ENCODE measurements at places on chromosomes 12 and 14.

GRCh38 chr12:12508612-12509011, 54.1 kb downstream of the DUSP16 start:
- no peak for DNase-seq

- DNase-seq: no peak
Observed at GRCh38 chr12:103442822-103443221, 52.9 kb downstream of the C12orf42 start.

DNA sequence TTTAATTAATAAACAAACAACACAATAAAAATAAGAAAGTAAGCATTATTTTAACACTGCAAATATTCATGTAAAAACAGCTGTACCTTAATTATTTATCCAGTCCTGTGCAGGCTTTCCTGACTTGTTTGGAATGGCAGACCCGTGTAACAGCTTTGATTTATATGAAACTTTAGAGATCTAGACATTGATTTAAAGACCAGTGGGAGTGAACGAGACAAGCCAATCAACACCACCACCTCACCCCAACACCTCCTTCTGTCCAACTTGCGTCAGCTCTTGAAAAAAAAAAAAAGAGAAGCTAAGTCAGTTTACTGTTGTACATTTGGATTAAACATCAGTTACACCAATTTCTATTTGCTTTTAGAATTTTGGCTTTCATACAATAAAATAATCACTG, 22.3 kb downstream of the SLC38A4 start:
- DNase-seq: no peak

DNA sequence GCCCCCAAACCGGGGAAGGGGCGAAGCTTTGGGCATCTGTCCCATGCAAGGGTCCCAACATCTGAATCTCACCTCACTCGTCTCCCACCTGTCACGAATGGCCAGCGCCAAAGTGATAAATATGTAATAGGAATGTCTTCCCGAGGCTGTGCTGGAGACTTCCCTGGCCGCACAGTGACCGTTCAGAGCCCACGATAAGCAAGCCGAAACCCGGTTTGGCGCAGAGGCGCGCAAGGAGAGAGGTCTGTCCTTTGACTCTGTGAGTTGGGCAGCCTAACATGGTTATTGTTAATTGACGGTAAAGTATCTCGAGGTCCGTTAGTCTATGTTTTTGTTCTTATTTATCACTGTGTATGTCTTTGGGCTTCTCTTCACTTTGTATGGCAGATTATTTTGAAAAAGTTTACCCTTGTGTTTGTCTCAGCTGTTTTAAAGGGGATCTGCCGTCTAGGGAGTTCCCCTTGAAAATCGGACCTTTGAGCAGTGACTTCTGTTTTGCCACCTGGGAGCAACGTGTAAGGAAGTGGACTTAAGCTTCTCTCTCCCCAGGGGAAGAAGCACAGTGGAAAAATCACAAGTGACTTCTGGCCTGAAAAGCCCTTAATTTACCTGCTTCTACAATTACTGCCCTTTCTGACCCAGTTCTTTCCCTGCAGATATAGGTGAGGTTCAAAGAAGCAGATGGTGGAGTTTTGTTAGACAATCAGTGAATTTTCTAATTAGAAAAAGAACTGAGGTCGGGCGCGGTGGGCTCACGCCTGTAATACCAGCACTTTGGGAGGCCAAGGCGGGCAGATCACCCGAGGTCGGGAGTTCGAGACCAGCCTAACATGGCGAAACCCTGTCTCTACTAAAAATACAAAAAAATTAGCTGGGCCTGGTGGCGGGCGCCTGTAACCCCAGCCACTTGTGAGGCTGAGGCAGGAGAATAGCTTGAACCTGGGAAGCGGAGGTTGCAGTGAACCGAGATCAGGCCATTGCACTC, 1.1 kb upstream of the TM9SF1 start:
- no peak for DNase-seq

- DNase-seq: no peak
Observed at GRCh38 chr12:88144546-88145468, 2.7 kb downstream of the TMTC3 start.

DNA sequence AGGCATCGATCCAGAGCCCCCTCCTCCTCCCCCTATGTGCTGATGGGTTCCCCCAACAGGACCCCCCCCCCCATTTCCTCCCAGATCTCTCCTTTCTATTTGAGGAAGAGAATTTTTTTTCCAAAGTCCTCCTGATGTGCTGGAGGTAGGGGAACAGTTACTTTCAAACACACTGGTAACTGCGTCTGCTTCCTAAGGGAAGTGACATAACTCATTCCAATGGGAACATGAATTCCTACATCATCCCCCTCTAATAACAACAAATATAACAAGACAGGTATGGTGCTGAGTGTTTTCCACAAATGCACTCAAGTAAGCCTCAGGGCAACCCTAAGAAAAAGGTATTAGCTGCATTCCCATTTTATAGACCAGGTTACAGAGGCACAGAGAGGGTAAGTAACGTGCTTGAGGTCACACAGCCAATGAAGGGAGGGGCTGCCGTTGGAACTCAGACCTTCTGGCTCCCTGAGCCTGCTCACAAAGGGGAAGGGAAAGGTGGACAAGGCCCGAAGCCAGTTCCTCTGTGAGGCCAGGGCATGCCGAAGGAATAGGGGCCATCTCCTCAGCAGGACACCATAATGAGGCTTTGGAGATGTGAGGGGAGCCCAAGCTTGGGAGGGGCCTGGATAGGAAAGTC, 121.1 kb upstream of the NCOR2 start:
- DNase-seq: no peak

DNA sequence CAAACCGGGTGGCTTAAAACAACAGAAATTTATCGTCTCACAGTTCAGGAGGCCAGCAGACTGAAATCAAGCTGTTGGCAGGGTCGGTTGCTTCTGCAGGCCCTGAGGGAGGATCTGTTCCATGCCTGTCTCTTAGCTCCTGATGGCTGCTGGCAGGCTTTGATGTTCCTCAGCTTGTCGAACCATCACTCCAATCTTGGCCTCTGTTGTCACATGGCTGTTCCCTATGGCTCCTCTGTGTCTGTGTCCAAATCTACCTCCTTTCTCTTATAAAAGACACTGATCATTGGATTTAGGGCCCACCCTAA, 14.0 kb downstream of the NFATC4 start:
- DNase-seq: no peak

GRCh38 chr12:88420457-88420856, 159.8 kb downstream of the KITLG start:
- no peak for DNase-seq

- no peak for DNase-seq
Observed at GRCh38 chr12:117002051-117002817, 91.5 kb downstream of the FBXW8 start.

DNA sequence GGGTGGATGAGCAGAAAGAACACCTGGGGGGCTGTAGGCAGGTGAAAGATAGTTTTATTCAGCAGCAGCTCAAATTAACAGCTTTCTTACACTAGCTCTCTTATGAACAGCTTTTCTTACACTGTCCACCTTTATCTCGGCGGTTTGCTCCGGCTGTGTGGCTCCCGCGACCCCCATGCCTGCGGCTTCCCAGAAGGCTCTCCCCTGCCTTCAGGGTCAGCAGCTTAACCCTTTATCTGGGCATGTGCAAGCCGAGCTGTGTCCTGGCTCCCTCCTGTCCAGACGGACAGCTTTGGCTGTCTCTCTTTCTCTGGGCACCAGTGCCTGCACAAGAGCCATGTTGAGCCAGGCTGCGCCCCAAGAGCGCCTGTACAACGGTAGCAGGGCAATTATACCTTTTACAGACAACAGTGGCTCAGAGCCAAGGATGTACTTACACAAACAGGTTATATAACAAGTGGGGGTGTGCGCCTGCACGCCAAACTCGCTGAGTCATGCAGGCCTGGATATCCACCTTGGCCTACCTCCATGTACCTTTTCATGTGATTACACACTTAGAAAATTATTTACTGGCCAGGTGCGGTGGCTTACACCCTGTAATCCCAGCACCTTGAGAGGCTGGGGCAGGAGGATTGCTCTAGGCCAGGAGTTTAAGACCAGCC, 28.5 kb upstream of the KLHL42 start:
- peak; percentile 88 for DNase-seq

GRCh38 chr12:106425061-106425702, 67.6 kb downstream of the POLR3B start:
- no peak for DNase-seq

- no peak for DNase-seq
Observed at GRCh38 chr14:32593290-32593942, 264.3 kb downstream of the AKAP6 start.

DNA sequence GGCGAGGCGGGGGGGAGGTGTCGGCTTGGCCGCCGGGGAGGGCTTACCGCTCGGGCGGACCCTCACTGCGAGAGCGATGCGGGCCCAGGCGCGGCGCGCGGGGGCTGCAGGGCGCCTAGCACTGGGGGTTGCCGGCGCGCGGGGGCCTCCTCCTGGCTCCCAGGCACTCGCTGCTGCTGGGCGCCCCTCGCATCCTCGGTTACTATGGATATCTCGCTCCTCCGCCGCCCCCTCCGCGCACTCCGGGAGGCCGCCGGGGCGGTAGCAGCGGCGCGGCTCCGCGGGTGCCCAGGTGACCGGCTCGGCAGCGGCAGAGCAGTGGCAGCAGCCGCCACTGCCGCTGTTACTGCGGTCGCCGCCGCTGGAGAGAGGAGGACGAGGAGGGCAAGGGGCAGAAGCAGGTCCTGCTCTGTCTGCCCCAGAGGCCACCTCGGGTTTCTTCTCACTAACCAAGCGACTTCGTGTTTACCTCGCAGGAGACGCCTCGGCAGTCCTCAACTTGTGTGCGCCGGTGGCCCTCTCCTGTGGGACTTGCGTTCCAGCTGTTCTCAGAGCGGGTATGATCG, 250.1 kb downstream of the APAF1 start:
- no peak for DNase-seq

DNA sequence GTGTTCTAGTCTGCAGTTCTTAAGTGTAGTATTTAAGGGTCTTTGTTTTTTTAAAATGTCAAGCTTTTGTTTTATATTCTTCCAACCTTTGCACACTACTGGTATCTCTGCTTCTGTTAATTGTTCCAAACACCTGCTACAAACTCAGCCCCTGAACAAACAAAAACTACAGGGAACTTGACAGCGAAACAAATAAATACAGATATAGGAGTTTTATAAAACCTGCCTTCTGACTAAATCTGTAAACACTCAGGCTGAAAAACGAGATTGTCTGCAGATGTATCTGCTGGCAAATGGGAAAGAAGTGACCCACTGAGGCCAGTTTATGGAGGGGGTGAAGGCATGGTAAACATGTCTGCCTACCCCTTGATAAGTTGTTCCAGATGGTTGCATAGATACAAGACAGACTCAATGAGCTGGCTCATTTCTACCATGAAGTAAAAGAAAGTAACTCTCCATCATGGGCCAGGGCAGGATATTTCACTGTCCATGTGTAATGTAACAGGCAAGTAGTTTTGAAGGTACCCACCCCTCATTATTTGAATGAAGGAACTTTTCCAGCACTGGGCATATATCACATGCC, 75.6 kb downstream of the LMO3 start:
- no peak for DNase-seq

DNA sequence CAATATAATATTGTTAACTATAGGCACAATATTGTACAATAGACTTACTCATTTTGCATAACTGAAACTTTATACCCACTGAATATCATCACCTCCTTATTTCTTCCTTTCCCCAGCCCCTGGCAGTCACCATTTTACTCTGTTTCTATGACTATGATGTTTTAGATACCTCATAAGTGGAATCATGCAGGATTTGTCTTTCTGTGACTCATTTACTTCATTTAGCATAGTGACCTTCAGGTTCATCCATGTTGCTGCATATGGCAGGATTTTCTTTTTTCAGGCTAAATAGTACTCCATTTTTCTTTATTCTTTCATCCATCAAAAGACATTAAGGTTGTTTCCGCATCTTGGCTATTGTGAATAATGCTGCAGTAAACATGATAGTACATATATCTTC, 18.9 kb downstream of the USP15 start:
- DNase-seq: no peak

- no peak for DNase-seq
Observed at GRCh38 chr12:113285679-113286610, 49.0 kb downstream of the SLC8B1 start.

GRCh38 chr12:17383321-17383720, 706.7 kb downstream of the RERGL start:
- DNase-seq: no peak

DNA sequence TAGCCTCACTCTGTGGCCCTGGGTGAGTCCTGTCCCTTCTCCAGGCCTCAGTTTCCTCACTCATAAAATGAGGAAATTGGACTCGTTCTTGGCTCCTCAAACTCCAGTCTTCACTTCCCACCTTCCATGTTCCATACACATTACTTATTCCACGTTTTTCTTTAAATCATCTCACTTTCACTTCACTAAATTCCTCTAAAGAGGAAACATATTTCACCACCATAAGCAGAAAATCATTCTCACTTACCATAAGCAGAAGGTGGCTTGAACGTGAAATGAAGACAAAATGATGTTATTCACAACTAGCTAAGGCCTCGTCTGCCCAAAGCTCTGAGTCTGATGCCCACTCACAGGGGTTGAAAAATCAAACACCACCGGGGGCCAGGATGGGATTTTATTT, 278.3 kb downstream of the ADGRD1 start:
- DNase-seq: no peak

DNA sequence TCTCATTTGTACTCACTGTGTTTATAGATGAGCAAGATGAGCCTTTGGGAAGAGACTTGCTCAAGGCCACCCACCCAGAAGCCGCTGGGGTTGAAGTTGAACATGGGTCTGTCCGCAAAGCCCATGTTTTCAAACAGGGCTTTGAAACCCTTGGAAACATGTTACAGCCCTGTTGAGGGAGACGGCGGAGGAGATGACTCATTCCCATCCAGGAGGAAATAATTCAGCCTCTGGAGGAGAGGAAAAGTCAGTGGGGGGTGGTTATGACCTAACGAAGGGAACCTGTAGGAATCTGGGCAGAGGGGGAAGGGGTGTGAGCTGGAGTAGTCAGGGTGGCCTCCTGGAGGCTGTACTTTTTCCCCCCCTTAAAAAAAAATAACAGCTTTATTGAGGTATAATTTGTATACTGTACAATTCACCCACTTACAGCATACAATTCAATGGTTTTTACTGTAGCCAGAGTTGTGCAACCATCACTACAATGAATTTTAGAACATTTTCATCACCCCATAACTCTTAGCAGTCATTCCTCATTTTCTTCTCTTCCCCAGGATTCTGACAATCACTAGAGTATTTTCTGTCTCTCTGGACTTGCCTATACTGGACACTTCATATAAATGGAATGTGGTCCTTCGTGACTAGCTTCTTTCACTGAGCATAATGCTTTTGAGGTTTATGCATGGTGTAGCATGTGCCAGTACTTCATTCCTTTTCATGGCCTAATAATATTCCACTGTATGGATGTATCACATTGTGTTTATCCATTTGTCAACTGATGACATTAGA, 1.9 kb upstream of the RIN3 start:
- peak; percentile 40 for DNase-seq

Data from left colon (tissue), 2 donors.